CD4-positive, alpha-beta T cell treated with Interleukin-2 at 100 ng/mL for 4 hours (primary cell): ENCODE measurements at places on chromosomes 6 and 20.

GRCh38 chr20:29326376-29327070 is 1930.9 kb upstream of the DEFB115 start:
- DNase-seq = no peak

DNA sequence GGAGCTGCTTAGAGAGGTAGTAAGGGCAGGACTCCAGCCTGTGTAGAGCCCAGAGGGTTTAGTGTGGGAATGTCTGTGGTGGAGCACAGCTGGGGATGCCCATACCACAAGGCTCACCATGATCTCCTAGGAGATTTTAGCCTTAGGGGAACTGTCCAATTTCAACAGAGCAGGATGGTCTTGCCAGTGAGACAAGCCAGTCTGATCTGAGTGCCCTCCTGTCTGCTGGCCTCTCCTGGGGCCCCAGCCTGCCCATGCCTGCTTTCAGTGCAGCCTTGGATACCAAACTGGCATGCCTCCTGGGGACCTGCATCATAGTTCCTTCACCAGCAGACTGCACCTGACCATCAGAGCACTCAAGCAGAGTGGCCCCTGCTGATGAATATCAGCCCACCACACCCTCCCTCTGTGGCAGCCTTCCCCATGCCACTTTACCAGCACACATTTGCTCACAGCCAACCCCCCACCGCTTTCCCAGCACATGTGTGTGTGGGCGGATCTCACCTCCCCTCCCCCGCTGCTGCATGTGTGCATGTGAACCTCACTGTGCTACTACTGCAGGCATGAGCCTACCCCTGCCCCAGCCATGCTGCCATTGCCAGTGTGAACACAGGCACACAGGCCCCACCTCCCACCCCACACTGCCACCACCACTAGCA is 7.9 kb upstream of the TREM1 start:
- no peak for DNase-seq

DNA sequence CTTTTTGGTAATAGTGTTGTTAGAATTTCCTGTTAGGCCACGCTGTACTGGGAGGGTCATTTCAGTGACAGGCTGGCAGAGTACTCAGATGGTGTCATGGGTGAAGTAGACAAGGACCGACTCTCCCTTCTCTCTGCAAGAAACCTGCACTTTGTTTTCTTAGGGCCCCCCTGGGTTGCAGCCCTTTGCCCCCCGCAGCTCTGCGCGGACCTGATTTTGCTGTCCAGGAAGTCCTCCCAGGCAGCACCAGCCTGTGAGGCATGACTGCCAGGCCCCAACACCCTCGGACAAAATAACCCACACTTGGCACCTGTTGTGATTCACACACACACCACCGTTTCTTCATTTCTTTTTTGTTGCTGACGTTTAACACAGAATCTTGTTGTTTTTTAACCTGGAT is 21.8 kb upstream of the CLDN20 start:
- DNase-seq = no peak

DNA sequence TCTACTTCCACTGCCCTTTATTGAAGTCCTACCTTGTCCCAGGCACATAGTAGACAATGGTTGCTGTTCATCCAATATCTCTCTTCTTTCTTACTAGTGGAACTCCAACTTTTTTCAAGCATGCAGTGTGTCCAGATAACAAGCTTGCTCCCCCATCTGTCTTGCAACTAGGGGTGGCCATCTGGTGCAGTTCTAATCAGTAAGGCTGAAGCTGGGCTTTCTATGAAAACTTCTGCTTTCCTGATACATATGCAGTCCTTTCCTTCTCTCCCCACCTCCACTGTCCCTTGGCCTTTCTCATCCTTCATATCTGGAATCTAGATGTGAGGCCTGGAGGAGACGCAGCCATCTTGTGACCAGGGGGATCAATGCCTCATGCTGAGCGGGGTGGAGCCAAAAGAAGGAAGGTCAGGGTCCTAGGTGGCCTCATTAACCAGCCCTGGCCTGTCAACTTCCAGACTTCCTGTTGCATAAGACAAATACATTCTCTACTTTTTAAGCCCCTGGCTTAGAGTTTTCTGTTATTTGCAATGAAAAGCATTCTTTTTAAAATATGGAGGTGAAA is 59.6 kb upstream of the ZFP64 start:
- DNase-seq = no peak

GRCh38 chr6:15399641-15400470 is 154.0 kb downstream of the JARID2 start:
- DNase-seq = no peak

DNA sequence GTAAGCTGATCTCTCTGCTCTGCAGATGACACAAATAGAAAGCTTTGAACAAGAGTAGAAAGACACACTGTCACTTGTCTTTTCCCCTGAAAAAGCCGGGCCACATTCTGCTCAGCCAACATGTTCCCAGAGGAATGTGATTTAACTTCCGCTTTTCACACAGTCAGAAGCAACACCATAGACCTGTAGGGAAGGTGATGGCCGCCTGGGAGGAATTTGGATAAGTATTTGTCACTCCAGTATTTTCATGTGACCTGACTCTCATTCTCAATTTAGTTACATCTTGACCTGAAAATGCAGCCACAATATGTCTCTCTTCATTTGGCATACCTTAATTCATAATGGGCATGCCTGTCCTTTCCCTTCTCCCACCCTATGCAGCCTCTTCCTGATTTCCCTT is 2.0 kb upstream of the GRM1 start:
- DNase-seq = no peak

DNA sequence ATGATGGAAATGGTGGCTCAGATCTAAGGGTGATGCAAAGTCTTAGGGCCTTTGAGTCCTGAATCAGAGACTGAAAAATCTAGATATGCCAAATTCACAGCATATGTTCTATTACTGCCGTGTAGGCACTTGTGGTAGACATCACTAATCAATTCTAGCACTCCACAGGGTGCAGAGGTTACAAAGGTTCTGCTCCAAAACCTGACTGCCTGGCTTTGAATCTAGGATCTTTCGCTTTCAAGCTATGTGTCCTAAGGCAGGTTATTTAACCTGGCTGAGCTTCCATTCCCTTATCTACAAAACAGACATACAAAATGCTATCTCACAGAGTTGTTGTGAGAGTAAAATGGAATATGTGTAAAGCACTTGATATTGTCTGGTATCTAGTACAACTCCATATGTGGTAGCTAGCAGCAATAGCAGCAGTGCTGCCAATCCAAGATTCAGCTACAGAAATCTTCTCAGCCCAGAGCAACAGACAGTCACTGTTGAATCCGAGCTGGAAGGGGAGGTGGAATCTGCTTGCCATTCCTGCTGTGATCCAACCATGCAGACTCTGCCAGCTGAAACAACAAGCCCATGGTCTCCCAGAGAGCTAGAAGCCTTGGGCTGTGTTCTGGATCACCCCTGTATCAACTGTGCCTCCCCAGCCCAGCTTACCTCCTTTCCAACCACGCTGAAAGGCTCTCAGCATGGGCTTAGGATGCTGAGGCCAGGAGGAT is 206.9 kb downstream of the TFAP2C start:
- no peak for DNase-seq

DNA sequence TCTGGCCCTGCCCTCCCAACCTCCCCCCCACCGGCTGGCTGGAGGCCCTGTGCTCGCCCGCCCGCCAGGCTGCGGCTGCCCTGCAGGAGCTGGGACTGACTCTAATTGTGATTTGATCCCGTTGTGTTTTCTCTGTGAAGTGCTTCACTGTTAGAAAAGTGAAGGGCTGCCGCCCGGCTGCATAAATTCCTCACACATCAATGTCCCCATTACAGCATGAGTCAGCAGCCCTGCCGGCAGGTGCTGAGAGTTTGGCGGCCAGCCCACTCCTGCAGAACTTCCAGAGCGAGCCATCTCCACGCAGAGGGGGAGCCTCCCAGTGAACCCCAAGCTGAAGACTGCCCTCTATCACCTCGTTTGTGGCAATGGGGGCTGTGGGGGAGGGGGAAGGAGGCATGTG is 137.9 kb downstream of the DLL1 start:
- DNase-seq = no peak

DNA sequence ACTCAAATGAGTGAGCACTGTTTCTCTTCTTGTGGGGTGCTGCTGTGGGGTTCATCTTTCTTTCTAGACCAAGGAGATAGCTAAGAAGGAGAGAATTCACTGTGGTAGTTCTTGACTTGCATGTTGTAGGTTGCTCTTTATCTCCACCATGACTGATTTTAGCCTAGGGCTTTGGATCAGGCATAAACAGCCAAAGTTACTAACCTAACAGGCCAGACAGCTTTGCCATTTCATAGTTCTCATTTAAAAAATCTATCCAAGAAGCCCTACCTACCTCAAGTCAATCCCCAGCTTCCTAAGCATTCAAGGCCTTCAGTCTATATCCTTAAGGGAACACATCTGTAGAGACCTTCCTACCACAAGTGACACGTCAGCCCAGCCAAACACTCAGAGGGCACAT is 107.9 kb upstream of the CARMIL1 start:
- no peak for DNase-seq

DNA sequence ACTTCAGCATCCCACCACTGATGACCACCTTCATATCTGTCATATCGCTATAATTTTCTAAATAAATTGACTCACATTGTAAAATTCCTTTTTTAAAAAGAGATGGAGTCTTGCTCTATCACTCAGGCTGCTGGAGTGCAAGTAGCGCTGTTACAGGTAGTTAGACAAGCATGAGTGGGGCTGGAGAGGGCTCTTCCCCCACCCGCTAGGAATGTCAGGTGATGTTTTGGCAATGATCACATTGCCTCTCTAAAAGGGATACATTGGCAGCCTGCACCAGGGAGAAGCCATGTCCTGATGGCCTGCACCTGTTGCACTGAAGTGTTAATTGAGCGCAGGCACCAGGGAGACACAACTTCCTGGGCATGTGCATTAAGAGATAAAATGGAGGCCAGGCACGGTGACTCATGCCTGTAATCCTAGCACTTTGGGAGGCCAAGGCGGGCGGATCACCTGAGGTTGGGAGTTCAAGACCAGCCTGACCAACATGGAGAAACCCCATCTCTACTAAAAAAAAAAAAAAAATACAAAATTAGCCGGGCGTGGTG is 16.9 kb upstream of the SLC22A16 start:
- DNase-seq = no peak

DNA sequence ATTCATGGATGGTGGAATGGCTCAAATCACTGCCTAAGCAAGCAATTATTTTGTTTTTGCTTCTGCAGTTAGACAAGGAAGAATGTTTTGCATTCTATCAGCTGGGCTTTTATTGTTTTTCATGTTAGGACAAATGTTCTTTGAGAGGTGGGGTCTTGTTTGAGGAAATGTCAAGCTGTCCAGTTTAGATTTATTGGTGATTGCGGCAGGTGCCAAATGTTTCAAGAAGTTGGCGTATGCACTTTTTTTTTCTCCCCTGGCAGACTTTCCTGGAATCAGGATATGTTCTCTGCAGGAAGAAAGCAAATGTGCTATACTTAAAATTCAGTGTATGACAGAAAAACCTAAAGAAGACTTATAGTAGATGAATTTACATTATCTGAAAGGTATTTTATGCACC is 81.0 kb upstream of the JAG1 start:
- DNase-seq = no peak

- no peak for DNase-seq
Measured at GRCh38 chr6:152893187-152893586, 89.7 kb downstream of the FBXO5 start.

DNA sequence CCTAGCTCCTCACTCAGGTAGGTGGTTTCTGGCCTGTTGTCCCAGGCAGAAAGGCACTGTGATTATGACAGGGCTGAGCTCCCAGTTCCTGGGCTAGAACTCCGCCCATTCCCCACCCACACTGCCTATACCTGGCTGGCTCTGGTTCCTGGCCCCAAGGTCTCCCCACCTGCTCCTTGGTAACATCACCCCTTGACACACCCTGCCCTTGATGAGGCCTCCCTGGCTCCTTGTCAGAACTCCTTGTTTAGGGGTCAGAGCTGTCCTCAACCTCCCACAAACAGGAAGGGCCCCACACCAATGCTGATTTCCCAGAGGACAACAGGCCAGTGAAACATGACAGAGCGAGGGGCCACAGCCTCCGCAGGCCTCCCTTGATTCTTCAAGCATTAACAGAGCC is 15.5 kb upstream of the MYMX start:
- DNase-seq = no peak

DNA sequence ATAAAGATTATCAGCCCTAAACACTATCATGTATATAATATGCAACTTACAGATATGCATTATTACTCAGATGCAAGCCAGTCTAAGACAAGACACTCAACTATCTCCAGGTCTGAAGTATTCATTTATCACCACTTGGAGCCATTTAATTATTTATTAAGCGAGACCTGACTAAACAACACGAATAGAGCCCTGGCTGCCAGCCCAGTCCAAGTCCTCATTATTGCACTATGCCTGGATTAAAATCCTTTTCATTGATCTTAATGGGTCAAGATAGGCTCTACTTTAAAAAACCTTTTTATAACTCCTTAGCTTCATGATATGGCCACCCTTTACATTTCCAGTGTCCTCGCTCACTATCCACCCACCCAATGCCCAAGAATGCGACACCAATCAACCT is 183.1 kb upstream of the MARCKS start:
- no peak for DNase-seq

DNA sequence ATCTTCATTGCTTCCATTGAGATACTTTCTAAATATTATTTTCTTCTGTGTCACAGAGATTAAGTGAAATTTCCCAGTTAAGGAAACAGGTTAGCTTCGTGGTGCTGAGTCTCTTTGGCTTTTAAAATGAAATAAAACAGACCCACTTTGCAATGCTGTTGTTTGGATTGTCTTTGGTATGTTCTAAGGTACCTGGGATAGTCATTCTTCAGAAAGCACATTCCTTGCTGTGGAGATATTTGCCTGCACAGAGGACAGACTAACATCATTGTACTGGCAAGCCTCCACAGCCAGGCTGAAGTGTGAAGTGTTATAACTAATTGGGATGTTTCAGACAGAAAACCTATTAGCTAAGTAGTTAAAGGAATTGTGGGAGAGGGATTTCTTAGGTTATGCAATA is 148.8 kb upstream of the EPHA7 start:
- DNase-seq = no peak

DNA sequence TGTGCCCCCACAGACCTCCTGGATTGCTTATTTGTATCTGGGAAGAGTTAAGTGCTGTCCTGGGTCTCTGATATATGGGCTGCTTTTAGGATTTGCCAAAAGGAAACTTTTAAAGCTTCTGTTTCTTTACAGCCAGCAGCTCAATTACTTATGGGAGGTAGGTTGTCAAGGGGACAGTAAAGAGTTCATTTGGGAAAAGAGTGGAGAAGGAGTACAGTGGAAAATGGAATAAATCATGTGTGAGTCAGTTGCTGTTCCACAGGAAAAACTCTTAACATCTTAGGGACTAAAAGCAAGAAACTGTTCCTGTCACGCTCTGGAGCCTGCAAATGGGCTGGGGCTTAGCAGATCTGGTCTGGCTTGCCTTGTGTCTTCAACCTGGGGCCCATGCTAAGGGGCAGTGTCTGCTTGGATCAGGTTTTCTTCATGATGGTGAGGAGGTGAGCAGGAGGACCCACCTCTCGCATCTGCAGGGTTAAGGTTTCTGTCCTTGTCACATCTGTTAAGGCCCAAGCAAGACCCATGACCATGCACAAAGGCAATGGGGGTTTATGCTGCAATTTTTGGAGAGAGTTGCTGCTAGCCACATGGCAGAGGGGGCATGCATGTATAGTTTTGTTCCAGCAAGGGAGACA is 8.7 kb upstream of the CST1 start:
- DNase-seq = no peak

- no peak for DNase-seq
Measured at GRCh38 chr6:15493437-15494168, 169.2 kb downstream of the DTNBP1 start.

- DNase-seq = no peak
Measured at GRCh38 chr6:108778421-108779186, 69.6 kb upstream of the ARMC2 start.
